ENCODE measurements at places on chromosomes 1 and 21.

GRCh38 chr1:26848941-26849774 is 13.8 kb upstream of the SFN start:
- DNase-seq: peak; percentile 61

- DNase-seq: no peak
Measured at GRCh38 chr1:3858231-3858981, 1.1 kb downstream of the DFFB start.

DNA sequence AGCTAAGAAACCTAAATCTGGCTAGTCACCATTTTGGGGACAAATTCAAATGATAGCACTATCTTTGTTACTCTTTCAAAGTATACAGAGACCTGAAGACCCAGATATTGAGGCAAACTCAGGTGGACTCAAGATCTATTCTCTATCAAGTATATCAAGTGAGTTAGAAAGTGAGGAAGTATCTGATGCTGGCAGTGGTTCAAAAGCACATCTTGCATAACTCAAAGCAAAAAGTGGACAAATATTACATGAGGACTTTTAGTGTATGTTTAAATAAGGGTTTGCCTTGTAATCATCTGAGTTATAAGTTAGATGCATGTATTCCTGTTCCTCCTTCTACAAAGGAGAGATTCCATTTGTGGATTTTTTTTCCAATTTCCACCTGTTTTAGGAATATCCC is 338.4 kb downstream of the DISC1 start:
- DNase-seq: no peak

DNA sequence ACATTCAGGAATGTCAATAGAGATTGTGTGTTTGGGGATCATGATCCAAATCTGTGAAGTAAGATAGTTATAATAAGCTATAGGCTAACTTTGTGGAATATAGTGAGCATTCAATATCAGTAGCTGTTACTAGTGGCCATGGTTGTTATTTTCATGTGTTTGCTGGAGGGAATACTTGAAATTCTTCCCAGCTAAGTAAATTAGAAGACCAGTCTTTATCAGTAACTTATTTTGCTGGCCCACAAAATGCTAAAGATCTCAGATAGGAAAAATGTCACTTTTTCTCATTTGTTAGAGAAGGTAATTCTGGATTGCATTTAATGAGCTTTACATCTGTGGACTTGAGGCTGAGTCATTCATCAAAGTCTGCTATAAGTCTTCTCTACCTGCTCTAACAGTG is 156.1 kb upstream of the LRRC7 start:
- no peak for DNase-seq

DNA sequence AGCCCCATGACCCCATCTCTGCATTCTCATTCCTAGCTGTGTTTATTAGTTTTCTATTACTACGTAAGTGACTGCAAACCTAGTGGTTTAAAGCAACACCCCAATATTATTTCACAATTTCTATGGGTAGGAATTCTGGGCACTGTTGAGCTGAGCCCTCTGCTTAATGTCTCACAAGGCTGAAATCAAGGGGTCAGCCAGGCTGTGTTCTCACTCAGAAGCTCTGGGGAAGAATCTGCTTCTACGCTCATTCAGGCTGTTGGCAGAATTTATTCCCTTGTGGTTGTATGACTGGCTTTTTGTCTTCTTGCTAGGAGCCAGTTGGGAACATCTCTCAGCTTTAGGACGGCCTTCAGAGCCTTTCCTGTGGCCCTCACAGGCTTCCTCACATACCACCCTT is 181.0 kb downstream of the GIPC2 start:
- DNase-seq: no peak

DNA sequence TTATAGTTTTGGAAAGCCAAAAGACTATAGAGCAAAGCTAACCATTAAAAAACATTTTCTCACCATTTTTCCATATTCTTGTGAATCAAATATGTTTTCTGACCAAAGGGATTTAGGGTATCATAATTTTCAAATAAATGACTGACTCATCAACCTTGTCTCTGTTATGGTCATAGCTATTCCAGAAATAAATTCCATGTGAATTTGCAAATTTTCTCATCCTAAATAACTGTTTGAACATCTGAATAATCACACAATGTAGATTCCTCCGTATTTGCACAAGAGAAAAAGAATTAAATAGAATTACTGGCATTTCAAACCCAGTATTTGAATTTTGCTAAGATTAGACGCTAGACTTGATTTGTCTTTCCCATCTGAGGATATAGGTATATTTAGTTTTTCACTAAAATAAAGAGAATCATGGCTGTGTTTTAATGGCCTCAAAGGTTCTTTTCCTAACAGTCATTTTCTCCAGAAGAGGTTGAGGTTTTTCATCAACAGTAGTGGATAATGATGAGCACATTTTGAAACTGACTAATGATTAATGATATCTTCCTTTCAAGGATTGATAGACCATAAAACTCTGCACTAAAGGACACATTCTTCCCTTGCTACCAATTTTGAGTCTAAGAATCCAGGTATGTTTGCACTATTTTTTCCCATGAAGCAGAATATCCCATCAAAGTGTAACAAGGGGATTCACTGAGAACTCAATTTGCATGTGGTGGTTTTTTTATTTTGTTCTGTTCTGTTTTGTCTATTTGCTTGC is 9.5 kb upstream of the DUSP23 start:
- no peak for DNase-seq

DNA sequence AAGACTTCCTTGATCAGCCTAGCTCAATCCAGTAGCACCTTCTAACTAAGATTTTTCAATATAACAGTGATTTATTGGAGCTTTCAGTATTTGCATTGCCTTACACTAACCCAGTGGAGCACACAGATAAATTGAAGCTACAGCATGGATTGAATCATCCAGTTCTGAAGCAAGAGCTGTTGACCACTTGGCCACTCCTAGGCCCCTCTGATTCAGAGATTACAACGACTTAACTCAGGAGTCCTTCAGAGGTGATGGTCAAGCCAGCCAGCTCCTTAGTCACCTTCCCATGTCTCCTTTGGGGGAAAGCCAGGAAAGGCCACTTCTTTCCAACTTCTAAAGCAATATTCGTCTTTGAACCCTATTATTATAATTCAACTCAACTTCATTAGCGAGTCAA is 151.8 kb downstream of the TENT5C start:
- peak; percentile 23 for DNase-seq

DNA sequence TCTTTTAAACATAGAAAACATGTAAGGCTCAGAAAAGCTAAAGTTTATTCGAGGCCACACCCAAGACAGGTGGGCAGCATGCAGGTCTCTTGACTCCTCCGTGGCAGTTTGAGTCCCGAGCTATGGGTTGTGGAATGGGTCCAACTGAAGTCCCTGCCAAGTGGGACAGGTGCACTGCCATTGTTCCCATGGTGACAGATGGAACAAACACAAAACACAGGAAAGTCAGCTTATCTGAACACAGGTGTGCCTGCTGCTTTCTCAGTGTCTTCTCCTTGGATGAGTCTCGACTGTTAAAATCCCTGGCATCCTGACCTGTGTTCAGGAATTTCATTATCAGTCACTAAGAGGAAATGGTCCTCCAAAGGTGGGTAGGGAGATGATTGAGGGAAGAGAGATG is 99.0 kb upstream of the RAB4A start:
- no peak for DNase-seq

- no peak for DNase-seq
Measured at GRCh38 chr1:202689082-202689481, 21.2 kb downstream of the SYT2 start.

- DNase-seq: no peak
Measured at GRCh38 chr1:8862528-8862927, 16.0 kb downstream of the ENO1 start.

DNA sequence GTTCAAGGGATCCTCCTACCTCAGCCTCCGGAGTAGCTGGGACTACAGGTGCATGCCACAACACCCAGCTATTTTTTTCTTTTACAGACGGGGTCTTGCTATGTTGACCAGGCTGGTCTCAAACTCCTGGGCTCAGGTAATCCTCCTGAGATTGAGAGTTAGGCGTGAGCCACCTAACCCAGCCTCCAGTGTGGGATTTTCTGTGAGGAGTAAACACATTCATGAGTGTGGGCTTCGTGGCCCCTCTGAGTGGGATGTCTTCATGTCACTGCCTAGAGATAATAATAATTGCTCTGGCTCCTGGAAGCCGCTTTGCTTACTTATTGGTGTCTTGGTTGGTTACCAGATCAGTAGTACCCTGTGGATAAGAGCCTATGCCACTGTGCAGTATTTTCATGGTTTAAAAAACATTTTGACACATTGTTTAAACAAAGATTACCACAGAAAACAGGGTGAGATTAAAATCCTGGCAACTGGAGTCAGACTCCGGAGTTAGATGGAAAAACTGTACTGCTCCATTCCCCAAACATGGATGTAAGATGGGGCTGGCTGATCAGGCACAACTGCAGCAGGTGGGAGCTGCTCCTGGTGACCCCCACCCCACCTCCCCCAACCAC is 159.1 kb upstream of the RAB4A start:
- DNase-seq: no peak

GRCh38 chr1:43304314-43304681 is 3.5 kb downstream of the TIE1 start:
- no peak for DNase-seq

DNA sequence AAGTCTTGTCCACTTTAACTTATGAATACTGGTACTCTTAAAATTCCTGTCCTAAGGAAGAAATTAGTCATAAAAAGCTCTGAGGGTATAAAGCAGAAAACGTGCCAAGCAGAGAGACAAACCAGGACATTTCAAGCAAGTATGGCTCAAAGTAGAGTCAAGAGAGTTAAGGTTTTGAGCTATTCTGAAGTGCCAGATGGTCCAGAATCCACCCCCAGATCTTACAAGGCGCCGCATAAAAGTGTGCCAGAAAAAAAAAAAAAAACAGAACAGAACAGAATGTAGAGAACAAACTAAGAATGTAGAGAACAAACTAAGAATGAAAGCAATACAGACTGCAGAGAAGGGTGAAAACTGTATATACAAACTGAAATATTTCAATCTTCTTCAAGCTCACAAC is 12.5 kb downstream of the EPS15 start:
- peak; percentile 54 for DNase-seq

DNA sequence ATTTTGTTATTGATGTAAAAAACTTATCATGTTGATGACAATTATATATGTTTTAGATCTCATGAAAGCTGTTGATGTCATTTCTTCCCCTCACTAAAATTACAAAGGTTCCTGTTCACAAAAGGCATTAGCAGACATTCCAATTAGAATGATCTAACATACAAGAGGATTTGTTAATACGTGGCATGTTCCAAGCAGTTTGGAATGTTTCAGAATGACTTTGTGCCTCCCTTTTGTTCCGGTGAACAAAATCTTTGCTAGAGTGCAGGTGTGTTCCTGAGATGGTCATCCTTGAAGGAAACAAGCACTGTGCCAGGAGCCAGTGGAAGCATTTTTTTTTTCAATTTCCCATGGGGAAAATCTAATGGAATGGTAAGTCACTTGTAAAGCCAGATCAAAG is 108.0 kb upstream of the KCTD3 start:
- no peak for DNase-seq

DNA sequence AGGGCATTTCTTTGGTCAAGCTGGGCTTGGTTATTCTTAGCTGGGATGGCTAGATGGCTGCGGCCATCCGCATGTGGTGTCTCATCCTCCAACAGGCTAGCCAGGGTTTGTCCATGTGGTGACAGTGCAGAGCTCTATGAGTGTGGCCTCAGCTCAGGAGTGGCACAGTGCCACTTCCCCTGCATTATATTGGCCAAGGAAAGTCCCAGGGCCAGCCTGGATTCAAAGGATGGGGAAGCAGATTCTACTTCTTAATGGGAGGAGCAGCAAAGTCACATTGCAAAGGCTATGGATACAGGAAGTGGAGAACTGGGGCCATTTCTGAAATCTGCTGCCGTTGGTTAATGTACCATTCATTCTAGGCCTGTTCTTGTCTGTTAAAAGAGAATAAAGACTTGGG is 34.4 kb downstream of the STUM start:
- DNase-seq: no peak

GRCh38 chr1:16967095-16967575 is 13.3 kb downstream of the MFAP2 start:
- DNase-seq: no peak

DNA sequence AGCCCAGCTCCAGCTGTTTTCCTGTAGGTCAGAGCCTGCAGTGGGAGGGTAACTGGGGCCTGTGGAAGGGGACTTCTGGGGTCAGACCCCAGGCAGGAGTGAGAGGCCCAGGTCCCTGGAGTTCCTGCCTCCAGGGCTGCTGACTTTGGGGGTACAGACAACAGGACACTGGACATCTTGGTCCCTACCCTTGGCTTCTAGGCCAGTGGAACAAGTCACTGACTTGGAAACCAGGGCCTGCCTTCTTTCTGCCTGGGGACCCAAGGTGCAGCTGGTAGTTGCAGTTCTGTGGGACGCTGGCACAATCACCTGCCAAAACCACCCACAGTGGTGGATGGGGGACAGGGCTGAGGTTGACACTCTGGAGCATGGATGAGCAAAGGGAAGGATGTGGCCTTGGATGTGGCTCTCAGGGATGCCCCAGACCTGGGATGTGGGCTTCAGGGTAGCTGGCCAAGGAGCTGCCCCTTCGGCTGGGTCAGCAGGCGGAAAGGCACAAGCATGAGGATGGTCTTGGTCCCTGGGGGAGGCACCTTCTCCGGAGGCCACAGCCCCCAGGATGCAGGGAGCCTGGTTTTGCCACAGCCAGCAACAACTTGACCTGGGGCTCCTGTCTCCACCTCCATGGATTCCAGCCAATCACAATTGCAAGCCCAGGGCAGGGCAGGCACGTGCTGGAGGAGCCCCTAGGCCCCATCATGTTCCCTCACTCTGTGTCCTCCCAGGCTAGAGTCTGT is 5.8 kb downstream of the JMJD4 start:
- DNase-seq: no peak

DNA sequence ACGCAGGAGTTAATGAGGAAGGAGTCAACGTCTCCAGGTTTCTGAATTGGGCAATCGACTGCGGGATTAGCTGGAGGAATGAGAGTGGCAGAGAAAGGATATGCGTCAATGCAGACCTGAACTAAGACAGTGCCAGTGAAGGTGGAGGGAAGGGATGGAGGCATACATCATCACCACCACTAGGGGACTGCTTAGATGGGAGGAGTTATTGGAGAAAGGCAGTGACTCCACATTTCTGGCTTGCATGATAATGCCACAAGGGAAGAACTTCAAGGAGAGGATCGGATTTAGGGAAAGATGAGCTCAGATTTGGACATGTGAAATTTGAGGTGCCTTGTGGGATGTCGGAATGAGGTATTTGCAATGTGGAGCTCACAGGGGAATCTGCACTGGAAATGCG is 17.5 kb downstream of the VASH2 start:
- no peak for DNase-seq

DNA sequence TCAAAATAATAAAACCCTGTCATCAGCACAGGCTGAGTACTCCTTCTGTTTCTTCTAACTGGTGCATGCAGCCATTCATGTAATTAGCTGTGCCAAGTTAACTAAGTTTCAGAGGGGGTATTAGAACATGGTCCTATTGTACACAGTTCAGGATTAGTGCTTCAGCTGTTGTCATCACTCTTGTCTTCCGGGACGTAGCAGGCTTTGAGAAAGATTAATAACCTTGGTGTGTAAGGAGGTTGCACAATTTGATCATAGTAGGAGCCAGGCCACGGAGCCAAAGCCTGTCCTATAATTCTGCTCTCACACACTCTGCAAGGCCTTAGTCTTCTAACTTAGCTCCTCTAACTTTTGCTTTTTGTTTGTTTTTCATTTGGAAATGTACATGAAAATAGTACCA is 44.7 kb downstream of the PTGFRN start:
- no peak for DNase-seq

- DNase-seq: no peak
Measured at GRCh38 chr1:66335859-66336640, 197.9 kb upstream of the SGIP1 start.
